ENCODE measurements at places on chromosomes 16 and 17.

DNA sequence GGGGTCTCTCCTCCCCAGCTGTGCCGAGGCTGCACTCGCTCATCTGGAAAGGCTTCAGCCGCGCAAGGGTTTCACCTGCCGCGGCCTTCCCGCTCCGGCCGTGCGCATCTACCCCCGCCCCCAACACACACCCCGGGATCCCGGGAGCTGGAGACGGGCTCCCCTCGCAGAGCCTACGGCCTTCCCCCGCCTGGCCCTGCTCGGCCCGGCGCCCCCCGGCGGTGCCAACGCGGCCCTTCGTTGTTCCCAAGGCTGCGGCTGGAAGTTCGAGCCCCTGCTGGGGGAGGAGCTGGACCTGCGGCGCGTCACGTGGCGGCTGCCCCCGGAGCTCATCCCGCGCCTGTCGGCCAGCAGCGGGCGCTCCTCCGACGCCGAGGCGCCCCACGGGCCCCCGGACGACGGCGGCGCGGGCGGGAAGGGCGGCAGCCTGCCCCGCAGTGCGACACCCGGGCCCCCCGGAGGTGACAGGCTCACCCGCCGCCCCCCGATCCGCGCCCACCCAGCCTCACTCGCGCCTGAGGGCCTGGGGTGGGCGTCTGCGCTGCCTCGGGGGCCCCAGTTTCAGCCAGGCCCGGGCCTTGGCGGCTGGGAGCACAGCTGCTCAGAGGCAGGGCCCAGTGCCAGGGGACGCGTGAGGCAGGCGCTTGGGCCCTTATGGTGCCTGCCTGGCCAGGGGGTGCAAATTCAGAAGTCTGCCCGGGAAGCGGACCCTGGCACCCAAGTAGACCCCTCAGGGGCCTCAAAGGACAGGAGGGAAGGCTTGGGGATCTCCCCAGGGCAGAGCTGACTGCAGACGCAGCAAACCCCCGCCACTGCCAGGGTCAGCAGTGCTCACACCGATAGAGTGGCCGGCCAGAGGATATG is 11.2 kb downstream of the GALK1 start:
- peak; percentile 89 for DNase-seq

- no peak for DNase-seq
These were observed 496.0 kb downstream of the CDH8 start for GRCh38 chr16:61540216-61540615.

GRCh38 chr17:44575403-44575802 is 18.1 kb downstream of the FZD2 start:
- DNase-seq: no peak

GRCh38 chr17:64634218-64634617 is 27.9 kb downstream of the SMURF2 start:
- no peak for DNase-seq

GRCh38 chr16:75996491-75996890 is 270.2 kb upstream of the CPHXL start:
- no peak for DNase-seq

GRCh38 chr17:68909066-68909465 is 46.1 kb downstream of the ABCA8 start:
- no peak for DNase-seq
